Stimulated activated CD4-positive, alpha-beta T cell treated with anti-CD3 and anti-CD28 coated beads, Interleukin-12 subunit alpha, Interleukin-12 subunit beta, amount 100 ng/mL, for 48 hours (primary cell): ENCODE measurements at places on chromosomes 4 and X.
A peak's percentile ranks its signal among the peaks of the same experiment; 100 is the strongest.

- DNase-seq: peak; percentile 19
Measured at GRCh38 chrX:42714981-42715700, 62.8 kb downstream of the PPP1R2C start.

- DNase-seq: no peak
Measured at GRCh38 chr4:92064574-92064973, 239.2 kb upstream of the GRID2 start.

GRCh38 chr4:159240046-159240445 is 137.2 kb downstream of the RAPGEF2 start:
- DNase-seq: no peak

GRCh38 chr4:57575426-57575825 is 465.2 kb upstream of the IGFBP7 start:
- no peak for DNase-seq

DNA sequence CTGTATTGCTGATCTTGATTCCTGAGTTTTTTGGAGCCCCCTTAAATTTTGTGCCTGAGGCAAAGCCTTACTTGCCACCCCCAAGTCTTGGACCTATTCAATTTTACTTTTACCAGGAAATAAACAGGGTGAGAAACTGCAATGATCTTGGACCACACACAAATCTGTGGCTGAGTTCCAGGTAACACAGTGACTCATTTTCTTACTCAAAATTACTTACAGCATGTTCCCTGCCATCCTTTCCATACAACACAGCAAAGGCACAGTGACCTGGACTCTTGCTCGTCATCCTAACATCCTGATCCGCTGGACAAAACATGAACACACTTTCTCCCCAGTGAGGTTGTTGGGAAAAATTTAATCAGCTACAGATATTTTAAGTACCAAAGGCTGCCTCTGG is 60.7 kb upstream of the S100G start:
- DNase-seq: no peak

DNA sequence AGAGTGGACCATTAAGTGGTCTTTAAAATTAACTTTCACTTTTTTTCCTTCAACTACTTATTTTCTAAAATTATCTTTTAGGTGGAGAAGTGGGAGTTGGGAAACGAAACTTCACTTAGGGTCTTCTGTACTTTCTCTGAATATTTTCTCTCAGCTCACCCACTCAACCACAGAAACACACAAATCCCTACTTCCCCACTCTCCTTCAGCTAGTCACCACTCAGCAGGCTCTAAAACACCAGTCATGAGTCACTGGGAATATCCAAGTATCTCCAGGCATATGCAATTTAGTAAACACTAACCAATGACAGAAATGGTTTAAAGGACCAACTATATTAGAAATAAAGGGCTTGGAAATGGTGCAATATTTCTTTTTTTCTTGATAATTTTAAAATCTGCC is 153.0 kb upstream of the RPS6KA6 start:
- DNase-seq: no peak

DNA sequence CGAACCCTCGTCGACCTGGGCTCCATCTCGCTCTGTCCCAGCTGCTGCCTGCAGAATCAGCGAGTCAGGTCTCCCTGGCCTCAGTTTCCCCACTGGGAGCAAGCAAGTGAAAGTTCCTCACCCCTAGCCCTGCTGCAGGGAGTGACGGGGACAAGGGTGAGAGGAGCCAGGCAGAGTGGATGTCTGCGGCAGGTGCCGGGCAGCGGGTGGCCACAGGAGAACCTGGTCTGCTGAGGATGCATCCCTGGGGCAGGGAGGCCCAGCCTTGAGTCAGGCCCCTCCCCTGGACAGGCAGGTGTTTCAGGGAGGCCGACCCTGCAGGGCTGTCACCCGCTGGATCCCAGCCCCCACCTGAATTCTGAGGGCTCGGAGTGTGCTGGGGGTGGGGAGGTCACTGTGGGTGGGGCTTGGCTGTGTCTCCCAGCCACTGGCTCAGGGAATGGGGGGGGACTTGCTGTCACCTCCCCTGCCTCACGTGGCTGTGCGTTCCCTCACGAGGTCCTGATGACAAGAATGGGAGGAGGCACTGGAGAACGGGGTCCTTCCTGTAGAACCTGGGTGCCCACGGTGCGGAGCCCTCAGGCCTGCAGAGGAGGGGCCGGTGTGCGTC is 33.2 kb downstream of the LRPAP1 start:
- DNase-seq: no peak

GRCh38 chr4:89521826-89522225 is 214.2 kb upstream of the GPRIN3 start:
- no peak for DNase-seq

GRCh38 chr4:58166490-58166889 is 1056.3 kb upstream of the IGFBP7 start:
- no peak for DNase-seq

GRCh38 chr4:124227981-124228380 is 484.6 kb downstream of the ANKRD50 start:
- no peak for DNase-seq

DNA sequence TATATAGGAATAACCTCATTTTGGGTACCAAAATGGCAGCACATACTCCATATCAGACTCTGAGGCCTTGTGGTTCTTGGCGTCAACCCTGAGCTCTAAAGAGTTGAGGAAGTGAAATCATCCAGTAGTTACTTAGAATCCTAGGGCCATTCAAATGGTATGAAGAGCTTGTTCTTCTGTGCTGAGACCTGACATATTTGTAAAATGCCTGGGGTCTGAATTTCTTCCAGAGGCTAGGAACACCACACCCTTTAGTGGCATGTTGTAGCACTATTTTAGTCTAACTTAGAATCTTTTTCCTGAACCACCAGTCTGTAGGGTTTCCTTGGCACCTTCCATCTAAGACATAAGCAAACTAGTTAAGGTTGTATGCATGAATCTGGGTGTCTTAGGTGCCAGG is 18.1 kb upstream of the GDPD2 start:
- DNase-seq: no peak

GRCh38 chr4:39134683-39135306 is 47.5 kb upstream of the WDR19 start:
- no peak for DNase-seq

DNA sequence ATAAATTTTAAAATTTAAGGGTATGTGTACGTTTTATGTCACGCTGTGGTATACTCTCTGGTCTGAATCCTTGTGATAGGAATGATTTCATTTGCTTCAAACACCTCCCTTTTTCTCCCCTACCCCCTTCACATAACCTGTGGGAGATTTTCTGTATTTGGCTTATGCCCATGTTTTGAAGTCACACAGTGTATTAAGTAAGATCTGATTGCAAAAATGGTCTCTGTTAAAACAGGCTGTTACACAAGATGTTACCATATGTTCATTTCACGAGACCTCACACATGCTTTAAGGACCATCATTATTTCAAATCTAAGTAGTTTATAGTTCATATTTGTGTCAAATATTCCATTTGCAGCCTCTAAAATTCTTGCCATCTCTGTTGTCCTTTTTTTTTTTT is 63.5 kb downstream of the TMEM131L start:
- DNase-seq: no peak
